Breast epithelium (tissue), 4 donors: ENCODE measurements at places on chromosomes 13 and 19. TPM values are rescaled to one million over a fixed set of nuclear protein-coding genes. Genes with fewer than 3 reads are reported as not detected.

DNA sequence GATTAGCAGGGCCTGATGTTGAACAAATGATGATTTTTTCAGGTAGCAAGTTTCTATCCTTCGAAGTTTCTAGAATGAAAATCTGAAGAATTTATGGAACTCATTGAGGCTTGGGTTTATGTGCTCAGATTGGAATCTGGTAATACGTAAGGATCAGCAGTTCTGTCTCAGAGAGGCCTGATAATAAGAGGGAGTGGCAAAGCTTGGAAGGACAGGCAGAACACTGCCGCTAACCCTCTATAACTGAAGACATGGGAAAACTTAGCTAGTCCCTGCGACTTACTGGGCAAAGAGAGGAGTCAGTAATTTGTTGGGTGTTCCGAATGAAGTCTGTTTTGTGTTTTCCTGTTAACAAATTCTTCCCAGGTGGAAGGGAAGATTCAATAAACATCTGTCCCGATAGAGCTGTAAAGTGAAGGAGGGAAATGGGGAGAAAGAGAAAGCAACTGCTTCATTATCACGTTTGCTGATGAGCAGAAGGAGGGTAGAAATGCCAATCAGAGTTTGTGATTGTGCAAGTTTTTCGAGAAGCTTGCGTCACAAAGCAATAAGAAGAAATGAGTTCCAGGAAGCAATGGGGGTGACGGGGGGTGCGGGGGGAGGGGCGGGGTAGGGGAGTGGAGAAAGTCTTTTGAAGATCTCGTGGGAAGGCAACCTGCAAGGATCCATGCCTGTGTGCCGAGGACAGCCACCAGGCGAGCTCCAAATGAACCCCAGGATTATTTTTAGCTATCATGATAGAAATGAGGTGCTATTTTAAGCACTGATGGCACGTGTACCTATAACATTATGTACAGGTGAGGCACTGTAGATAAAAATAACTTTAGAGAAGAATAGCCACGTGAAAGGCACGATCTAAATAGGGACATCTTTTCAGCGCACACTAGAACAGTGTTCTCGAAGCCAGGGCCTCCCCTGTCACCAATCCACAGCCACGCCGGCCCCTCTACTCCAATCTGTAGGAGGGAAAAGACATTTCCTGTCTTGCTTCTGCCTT, 224.1 kb downstream of the FGF9 start:
- DNase-seq, result no peak
- H3K4me1 ChIP-seq, result no peaks in the 10 kb centered on the region
- no peaks in the 10 kb centered on the region for H3K27me3 ChIP-seq
- no peak overlapping the region for H3K27ac ChIP-seq
- H3K36me3 ChIP-seq, result no peaks in the 10 kb centered on the region

- no peak overlapping the region for H3K27ac ChIP-seq
- H3K27me3 ChIP-seq, result no peaks in the 10 kb centered on the region
- no peak for DNase-seq
- H3K36me3 ChIP-seq, result no peaks in the 10 kb centered on the region
- no peaks in the 10 kb centered on the region for H3K4me1 ChIP-seq
Observed at GRCh38 chr19:17671906-17672305, 16.2 kb downstream of the UNC13A start.

ADAMTS10 gene
- total RNA-seq, result 23.4 TPM

GRCh38 chr13:98784666-98785065, 32.2 kb upstream of the SLC15A1 start:
- no peaks in the 10 kb centered on the region for H3K27me3 ChIP-seq
- no peaks in the 10 kb centered on the region for H3K36me3 ChIP-seq
- DNase-seq, result no peak
- H3K4me1 ChIP-seq, result no peaks in the 10 kb centered on the region
- no peak overlapping the region for H3K27ac ChIP-seq
- H3K4me3 ChIP-seq, result no peak overlapping the region

GRCh38 chr13:112205990-112206389, 139.0 kb downstream of the SOX1 start:
- DNase-seq, result no peak
- no peaks in the 10 kb centered on the region for H3K4me1 ChIP-seq
- peaks cover 66% of the 10 kb centered on the region for H3K27me3 ChIP-seq
- H3K27ac ChIP-seq, result no peak overlapping the region
- H3K4me3 ChIP-seq, result no peak overlapping the region
- no peaks in the 10 kb centered on the region for H3K36me3 ChIP-seq

DNA sequence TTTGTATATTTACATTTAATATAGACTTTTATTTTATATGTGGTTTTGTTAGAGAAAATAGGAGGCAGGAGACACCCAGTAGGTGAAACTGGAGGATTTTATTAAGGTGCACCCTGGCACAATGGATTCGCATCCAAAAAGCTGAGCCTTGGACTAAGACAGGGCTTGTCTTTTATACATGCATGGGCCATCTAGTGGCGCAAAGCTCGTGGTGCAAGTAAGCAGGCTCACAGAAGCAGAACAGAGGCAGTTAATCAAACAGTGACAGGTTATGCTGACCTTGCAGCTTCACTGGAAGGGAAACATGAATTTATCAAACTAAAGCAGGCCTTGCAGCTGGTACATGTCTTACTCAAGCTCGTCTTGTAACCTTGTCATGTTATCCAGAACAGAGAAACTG, 58.8 kb upstream of the ZNF681 start:
- no peak overlapping the region for H3K4me3 ChIP-seq
- no peak overlapping the region for H3K27ac ChIP-seq

GRCh38 chr13:86839221-86839620, 832.0 kb upstream of the SLITRK5 start:
- no peaks in the 10 kb centered on the region for H3K27me3 ChIP-seq
- no peaks in the 10 kb centered on the region for H3K4me1 ChIP-seq
- H3K4me3 ChIP-seq, result no peak overlapping the region
- no peaks in the 10 kb centered on the region for H3K36me3 ChIP-seq
